HCT116 (cell line): ENCODE measurements at places on chromosomes 7 and 10.

GRCh38 chr7:67781841-67782240 lies 785.2 kb downstream of the TYW1 start:
- no peak for DNase-seq

DNA sequence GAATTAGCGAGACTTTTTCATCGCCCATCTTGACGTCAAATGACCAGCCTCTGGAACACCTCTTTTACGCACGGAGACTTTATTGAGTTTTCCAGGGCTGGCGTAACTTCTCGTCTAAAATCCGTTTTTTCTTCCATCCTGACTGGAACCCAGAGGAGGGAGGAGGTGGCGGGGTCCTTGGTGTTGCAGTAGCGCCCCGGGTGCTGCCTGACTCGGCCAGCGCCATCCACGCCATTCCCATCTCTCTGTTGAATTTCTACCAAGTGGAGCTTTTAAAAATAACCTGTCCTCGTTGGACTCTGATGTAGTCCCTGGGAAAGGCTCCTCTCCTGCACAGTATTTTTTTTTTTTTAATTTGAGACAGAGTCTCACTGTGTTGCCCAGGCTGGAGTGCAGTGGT lies 155.9 kb downstream of the RGS10 start:
- DNase-seq = no peak

GRCh38 chr7:128240696-128241386 lies at the start of gene LEP:
LEP (plus strand) TSS chr7:128241278; CDS start chr7:128252019, 10,741 bp downstream.
- DNase-seq = no peak

DNA sequence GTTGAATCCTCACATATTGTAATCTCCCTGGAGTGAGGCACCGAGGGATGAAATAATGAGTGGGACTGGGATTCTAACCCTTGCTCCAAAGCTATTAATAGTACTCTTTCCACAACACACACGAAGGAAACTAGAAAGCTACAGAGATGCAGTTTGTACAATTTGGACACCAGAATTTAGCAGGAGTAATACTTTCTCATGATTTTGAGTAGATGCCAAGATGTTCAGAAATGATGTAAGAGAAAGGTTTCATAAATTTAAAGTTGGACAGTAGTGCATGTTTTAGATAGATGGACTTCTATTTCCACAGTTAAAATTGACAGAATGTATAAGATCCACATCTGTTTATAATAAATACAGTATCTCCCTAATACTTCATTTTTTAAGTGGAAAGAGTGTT lies 46.5 kb downstream of the PRR15 start:
- DNase-seq = no peak

DNA sequence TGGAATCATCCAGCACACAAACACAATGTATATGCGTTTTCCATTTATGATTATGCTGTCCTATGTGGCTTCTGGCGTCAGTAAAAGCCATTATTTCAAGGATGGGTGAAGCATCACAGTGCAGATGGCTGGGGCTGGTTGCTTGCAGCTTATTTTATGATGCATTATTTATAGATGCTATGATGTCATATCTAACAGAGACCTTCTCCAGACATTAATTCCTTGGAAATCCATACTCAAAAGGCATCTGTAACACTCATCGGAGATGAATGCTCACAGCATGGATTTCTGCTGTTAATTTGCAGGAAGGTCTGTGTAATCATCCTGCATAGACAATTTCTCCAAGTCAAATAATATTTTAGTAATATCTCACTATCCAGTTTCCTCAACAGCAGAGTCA lies 7.2 kb downstream of the RGS10 start:
- DNase-seq = no peak

- DNase-seq = no peak
Observed at GRCh38 chr10:36373424-36374096, 731.5 kb upstream of the FZD8 start.

GRCh38 chr10:72834183-72834825 lies 59.2 kb upstream of the OIT3 start:
- DNase-seq = peak; percentile 48

GRCh38 chr7:43164757-43165156 lies 52.3 kb downstream of the HECW1 start:
- DNase-seq = peak; percentile 39

GRCh38 chr10:124003481-124003870 lies 89.9 kb downstream of the CHST15 start:
- no peak for DNase-seq

DNA sequence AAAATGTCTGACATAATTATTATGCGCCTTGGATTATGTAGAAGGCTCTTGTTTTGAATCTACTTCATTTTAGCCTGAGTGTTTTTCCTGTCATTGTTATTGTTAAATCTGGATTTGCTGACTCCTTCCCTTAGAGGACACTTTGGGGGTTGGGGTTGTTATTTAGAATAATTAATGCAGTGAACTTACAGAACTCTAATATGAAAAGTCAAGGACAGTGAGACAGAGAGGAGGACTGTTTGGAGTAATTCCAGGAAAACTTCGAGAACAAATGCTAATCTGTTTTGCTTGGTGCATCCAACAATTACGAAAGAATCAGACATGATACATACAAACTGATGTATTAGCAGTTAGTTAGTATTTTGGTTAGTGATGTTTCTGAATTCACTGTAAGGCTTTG lies 146.1 kb downstream of the ABCA13 start:
- DNase-seq = no peak

DNA sequence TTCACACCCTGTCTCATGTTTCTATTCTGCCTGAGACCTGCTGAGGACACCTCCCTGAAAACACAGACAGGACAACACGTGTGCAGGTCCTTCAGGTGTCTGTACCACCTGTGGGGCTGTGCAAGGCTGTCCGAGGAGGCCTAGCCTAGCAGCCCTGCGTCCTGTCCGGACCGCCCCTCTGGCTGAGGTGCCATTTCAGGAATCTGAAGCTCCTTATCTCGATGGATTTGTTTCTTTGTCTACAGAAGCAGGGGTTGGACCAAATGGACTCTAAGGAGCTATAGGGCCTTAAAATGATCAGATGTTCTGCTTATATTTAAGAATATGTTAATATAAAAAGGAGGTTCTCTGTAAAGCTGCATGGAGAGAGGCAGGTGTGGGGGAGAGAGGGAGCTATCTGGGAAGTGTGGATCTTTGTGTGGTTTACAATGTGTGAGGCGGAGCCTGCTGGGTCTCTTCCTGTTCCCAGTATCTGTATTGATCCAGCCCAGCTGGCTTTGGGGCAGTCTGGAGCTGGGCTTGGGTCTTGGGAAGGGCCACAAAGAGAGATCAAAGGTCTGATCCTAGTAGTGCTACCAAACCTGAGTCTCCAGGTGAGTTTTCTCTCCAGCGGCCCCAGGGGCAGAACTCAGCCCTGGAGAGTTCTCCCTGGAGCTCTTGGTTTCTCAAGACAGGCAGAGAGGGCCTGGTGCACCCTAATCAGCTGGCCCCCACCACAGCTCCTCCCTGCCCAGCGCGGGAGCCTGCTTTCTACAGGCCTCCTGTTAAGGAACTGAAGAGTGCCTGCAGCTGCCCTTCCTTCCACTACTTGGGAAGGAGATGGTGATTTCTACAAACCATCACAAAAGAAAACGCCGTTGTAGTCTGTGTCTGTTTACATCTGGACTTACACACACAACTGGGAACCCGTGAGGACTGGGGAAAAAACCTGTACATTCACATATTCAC lies 3.4 kb upstream of the MNX1 start:
- no peak for DNase-seq

GRCh38 chr10:4283846-4284610 lies 499.0 kb upstream of the KLF6 start:
- DNase-seq = no peak

GRCh38 chr7:43516581-43517342 lies 66.1 kb upstream of the STK17A start:
- no peak for DNase-seq

DNA sequence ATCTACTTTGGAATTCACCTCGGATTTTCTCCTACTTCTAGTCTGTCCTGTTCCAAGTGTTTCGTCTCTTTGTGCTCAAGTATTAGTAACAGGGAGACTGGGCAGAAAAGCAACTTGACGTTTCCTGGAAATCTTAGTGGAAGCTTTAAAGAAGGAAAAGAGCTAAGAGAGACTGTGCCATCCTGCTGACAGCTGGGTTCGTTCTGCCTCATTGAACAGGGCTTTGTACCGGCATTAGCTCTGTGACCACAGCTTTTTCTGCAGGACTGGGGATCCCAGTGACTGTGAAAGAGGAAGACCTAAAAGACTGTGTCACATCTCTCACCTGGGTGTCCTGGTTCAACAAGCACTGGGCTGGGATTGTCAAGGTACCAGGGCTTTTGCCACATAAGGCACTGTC lies 70.8 kb upstream of the CDCA7L start:
- no peak for DNase-seq

GRCh38 chr10:18533896-18534295 lies 117.5 kb downstream of the NSUN6 start:
- no peak for DNase-seq

GRCh38 chr7:43618073-43618472 lies 35.2 kb downstream of the STK17A start:
- DNase-seq = no peak

DNA sequence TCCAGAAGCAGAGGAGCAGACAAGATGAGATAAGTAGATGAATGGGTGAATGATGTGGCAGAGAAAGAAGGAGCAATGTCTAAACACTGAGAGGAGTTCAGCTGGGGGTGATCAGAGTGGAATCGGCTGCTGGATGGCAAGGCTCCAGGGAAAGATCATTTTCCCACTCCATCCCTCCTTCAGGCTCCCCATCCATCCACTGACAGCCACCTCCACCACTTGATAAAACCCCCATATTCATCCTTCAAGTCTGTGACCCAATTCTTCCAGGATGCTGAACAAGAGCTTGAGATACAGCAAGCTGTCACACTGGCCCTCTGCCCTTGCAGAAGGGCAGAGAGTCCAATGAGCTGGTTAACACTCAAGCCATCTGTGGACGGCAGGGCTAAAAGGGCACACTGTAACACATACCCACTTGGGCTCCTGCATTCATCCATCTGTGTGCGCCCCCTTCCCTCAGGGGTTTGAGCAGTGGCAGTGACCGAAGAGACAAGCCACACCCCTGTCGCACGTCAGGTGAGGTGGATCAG lies 30.8 kb upstream of the CACNB2 start:
- DNase-seq = no peak

DNA sequence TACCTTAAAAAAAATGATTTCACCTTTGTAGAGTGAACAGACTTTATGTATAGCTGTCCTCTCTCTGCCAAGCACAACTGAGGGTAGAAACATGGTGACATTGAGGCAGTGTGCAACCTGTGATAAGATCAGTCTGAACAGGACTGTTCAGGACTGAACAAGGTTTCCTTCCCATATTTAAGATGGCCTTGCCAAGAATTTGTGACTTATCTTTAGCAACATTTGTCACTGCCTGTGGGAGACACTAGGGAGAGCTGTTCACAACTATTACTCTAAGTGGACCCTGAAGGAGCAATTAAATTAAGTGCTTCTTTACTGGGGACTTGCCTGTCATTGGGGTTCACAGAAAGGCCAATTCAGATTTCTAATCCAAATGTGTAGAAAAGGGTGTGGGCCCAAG lies 6.7 kb downstream of the OR13A1 start:
- DNase-seq = peak; percentile 2

DNA sequence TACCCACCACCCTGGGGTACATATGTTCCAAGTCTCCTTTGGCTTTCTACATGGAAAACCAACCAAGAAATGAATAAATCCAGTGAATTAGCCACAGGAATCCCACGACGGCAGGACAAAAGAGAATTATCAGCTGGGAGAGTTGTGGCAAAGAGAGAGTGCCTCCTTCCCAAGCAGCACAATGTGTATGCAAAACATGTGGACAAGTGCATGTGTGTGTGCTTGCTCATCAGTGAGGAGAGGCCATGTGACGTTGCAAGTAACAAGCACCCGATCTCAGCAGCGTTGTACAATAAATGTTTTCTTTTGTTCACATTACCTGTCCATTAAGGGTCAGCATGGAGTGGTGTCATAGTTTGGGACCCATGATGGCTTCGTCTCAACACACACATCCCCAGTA lies 50.0 kb upstream of the EMX2 start:
- DNase-seq = no peak

DNA sequence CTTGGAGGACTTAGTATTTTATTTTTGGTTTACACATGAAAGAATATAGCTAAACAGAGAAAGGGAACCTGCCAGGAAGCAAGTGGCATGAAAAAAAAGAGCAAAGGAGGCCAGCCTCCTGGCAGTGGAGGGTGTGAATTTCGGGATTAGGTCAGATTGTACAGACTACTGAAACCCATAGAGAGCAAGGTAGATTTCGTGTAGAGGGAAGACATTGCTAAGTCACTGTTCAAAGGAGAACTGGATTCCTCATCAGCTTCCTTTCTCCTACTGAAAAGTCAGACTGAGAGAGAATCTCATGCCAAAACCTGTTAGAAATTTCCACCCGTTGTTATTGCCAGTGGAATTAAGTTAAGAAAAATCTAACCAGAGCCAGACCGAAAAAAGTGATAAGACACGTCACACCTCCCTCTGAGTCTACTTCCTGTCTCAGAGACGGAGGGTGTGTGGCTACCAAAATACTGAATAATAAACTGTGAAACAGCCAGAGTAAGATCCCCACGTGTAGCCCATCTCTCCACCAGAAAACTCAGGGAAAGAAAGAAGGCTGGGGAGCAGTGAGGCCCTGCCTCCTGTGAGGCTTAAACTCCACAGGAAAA lies 118.8 kb downstream of the SKIDA1 start:
- no peak for DNase-seq

DNA sequence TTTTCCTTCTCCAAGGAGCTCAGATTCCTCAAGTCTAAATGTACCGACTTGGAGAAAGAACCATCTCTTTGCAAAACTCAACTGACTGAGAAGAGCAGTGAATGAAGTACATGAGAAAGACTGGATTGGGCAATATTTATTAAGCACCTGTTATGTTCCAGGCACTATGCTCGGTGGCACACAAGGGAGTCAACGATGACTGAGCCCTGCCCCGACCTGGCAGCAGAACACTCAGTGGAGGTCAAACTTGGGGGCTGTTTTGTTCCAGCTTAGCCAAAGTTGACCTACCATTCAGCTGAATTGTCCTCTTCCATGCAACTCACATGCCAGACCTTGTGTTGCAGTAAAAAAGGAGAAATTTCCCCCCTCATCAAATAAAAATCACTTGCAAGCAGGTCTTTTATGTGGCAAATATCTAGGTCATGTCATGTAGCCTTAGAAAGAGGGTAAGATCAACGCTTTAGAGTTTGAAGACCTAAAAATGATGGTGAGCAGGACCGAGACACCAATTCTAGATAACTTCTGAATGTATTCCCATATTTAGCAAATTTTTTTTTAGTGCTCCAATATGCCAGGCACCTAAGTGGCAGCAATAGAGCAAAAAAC lies 14.3 kb upstream of the XPNPEP1 start:
- DNase-seq = no peak

- no peak for DNase-seq
Observed at GRCh38 chr10:113202011-113202410, 252.0 kb downstream of the TCF7L2 start.

DNA sequence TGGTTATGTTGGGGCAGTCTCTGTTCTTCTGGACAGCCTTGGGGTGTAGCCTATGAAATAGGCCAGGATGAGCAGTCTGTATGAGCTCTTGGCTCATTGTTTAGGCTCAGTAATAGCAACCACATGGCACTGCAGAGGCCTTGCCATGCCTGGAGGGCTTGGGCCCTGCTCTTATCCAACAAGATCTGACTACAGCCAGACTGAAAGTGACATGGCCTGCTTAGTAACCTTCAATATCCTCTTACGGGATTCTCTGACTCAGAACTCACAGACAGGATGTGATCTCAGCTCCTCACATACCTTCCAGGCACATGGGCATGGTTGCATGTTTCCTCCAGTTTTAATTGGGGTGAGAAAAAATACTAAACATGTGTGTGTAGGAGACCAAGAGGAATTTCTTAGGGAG lies 289.3 kb downstream of the PTEN start:
- peak; percentile 28 for DNase-seq
